Epithelial cell of proximal tubule (primary cell): ENCODE measurements at places on chromosomes 2 and 18. TPM values are rescaled to one million over a fixed set of nuclear protein-coding genes. Genes with fewer than 3 reads are reported as not detected.
A peak's percentile ranks its signal among the peaks of the same experiment; 100 is the strongest.

- DNase-seq: no peak
Observed at GRCh38 chr2:173862612-173863217, 102.5 kb downstream of the SP3 start.

Gene KIF5C
- 4.7 and 6.9 TPM in 2 replicates for total RNA-seq

Gene CDH19
- total RNA-seq: not detected in 2 replicates

- no peak for DNase-seq
Observed at GRCh38 chr2:152443771-152444170, 108.8 kb downstream of the FMNL2 start.

DNA sequence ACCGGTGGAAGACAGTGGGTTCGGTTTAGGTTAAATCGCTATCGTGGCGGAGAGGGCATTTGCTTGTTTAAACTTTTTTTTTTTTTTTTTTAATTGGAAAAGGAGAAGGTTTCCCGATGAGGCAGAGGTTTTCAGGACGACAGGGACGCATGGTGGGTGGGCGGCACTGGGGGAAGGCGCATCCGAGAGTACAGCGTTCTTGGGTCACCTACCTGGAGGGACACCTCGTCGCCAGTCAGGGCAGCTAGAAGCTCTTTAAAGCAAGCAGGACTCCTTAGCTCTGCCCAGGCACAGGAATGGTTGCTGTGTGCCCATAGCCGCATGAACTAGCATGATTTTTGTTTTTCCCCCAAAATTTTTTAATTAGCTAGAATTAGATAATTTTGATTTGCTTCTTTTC, 437 bp downstream of the LDLRAD4 start:
- no peak for DNase-seq

DNA sequence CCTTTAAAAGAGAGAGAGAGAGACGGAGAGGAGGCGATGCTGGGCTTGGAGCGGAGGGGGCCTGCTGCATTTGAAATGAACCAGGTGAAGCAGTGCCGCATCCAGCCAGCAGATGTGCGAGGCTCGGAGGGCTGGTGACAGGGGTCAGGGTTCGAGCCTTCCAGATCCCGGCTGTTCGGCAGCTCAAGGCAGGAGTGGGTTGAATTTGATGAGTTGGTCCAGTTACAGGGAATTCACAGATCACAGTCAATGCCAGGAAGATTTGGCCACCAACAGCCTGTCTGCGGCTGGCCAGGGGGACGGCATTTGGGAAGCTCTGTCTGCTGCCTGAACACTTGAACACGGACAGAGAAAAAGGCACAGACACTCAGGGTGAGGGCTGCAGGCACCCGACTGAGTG, 48.6 kb downstream of the PTGR3 start:
- no peak for DNase-seq

- DNase-seq: no peak
Observed at GRCh38 chr2:108124736-108125495, 114.9 kb upstream of the SULT1C3 start.

- no peak for DNase-seq
Observed at GRCh38 chr2:122660786-122661634, 905.6 kb downstream of the TSN start.

GRCh38 chr18:24023185-24023814, 8.7 kb downstream of the TTC39C start:
- DNase-seq: no peak

DNA sequence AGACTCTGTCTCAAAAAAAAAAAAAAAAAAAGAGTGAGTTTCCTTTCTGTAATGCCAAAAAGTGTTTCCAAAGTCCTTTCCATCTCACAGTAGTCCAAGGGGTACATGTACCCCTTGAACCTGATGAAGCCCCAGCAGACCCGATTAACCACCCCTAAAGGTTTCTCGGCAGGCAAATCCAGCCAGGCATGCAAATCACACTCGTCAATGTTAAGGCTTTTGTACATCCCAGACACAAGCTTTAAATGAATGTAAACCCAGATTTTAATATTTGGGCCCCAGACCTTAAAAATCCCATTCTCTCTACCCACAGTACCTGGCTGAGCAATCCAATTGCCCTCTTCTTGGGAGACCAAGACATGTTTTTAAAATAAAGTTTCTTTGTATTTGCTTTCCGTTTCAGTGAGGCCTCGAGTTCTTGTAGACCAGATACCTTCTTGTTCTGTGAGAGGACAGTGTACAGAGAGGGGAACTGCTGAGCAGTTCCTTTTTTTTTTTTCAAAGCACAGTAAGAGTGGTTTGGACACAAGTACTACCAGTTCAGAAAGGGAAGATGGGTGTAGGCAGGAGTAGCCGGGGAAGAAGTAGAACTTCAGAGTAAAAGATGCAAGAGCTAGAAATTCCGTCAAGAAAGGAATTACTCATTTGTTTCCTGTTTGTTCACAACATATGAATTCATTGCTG, at the start of gene NLRC4:
TSS of gene NLRC4 (minus strand) at position 465 of the 684 bp plus-strand sequence. CDS start 8,111 bp downstream, outside the sequence.
- DNase-seq: no peak

Gene KATNAL2
- 0.06 and 0.22 TPM in 2 replicates for total RNA-seq

Gene UGT1A10
- not detected in 2 replicates for total RNA-seq

DNA sequence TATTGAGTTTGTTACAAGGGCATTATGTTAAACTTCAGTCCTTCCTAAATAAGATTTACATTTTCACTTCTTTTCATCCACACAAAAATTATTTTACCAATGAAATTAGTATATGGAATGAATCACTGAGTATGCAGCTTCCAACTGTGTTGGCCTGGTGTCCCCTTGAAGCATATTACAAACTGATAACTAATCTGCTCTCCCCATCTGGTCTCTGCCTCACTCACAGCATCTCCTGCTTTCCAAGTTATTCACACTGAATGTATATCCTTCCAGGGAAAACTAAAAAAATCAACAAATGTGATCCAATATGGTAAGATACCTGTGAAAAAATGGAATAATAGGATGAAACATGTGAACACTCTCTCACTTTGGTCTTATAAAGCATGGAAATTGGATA, 90.0 kb upstream of the NYAP2 start:
- no peak for DNase-seq

DNA sequence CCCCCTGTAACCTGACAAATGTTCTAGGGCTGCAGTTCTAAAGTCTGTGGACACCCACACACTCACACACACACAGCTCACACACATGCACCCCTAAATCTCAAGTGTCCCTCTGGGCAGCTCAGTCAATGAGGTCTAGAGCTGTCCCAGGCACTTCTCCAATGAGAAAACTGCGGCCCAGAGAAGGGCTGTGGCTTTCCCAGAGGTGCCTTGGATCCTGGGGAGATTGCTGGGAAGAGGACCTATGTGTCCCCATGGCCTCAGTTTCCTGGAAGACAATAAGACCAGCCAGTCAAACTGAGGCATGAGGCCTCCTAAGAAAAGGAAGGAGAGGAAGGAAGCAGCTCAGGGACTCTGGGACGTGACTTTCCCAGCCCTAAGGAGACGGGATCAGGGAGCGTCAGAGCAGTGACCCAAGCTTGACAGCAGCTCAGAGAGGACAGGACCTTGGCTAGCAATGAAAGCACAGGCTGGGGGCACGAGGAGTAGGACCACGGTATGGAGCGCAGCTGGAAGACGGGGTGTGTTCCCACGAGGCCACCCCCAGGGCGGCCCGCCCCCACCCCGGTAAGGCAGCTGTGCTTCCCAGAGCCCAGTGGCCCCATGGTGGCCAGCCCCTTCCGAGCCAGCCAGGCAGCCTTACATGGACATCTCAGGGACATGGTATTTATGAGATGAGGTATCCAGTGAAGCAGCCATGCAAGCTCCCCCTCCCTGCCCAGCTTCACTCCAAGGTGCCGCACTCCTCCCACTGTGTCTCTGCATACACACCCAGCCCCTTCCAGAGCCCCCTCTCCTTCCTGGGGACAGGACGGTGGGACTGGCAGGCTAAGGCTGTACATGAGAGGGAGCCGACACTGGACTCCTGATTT, 46.0 kb downstream of the TNS1 start:
- DNase-seq: no peak

Gene MAL
- total RNA-seq: 28.5 and 63.8 TPM in 2 replicates

Gene ALLC
- not detected in 2 replicates for total RNA-seq

Gene FTCDNL1
- total RNA-seq: 0.06 and 1.2 TPM in 2 replicates

- DNase-seq: no peak
Observed at GRCh38 chr18:21486905-21487437, 113.5 kb downstream of the ESCO1 start.

- DNase-seq: no peak
Observed at GRCh38 chr2:133411857-133412256, 156.4 kb downstream of the NCKAP5 start.

DNA sequence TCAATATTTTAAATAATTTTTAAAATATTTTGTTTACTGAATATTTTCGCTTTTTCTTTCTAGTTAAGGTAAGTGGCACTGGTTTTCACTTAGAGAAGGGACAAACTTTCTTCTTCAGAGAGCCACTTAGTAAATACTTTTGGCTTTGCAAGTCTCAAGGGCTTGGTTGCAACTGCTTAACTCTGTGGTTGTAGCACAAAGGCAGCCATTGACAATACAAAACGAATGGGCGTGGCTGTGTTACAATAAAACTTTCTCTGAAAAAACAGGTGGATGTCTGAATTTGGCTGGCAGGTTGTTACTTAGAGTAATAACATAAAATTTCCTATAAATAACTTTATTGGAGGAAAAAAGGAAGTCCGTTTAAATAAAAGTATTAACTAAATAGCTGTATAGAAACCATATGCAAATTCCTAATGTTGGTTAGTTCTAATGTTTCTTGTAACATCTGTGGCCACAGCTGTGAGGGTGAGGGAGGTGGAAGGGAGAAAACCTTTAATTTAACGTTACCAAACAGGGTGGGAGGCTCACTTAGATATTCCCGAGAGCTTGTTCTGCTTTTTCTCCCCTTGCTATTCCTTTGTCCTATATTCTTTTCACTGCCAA, 62.4 kb upstream of the TNP1 start:
- no peak for DNase-seq

- no peak for DNase-seq
Observed at GRCh38 chr2:63819765-63820717, 21.7 kb upstream of the UGP2 start.

- DNase-seq: peak; percentile 32
Observed at GRCh38 chr2:146952696-146953095, 892.1 kb upstream of the ACVR2A start.
